ENCODE measurements at places on chromosomes 12 and 14.

- DNase-seq: peak; percentile 85
Measured at GRCh38 chr14:33404054-33404453, 465.4 kb downstream of the NPAS3 start.

GRCh38 chr12:107318556-107318805 lies 225.1 kb upstream of the CRY1 start:
- DNase-seq: no peak

GRCh38 chr12:103997286-103997900 lies 31.7 kb downstream of the TDG start:
- DNase-seq: no peak

DNA sequence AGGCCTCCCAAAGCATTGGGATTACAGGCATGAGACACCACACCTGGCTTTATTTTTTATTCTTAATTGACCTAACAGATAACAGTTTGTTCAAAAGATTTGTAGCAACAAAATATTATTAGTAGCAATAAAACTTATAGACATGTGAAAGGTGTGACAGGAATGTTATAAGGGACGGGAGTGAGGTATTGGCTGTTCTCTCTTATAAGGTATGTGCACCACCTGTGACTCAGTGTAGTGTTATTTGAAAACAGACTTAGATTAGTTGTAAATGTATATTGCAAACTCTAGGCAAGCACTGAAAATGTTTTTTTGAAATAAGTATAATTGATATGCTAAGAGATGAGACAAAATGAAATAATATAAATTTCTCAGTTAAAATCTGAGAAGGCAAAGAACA lies 57.8 kb downstream of the KLRG1 start:
- DNase-seq: no peak

DNA sequence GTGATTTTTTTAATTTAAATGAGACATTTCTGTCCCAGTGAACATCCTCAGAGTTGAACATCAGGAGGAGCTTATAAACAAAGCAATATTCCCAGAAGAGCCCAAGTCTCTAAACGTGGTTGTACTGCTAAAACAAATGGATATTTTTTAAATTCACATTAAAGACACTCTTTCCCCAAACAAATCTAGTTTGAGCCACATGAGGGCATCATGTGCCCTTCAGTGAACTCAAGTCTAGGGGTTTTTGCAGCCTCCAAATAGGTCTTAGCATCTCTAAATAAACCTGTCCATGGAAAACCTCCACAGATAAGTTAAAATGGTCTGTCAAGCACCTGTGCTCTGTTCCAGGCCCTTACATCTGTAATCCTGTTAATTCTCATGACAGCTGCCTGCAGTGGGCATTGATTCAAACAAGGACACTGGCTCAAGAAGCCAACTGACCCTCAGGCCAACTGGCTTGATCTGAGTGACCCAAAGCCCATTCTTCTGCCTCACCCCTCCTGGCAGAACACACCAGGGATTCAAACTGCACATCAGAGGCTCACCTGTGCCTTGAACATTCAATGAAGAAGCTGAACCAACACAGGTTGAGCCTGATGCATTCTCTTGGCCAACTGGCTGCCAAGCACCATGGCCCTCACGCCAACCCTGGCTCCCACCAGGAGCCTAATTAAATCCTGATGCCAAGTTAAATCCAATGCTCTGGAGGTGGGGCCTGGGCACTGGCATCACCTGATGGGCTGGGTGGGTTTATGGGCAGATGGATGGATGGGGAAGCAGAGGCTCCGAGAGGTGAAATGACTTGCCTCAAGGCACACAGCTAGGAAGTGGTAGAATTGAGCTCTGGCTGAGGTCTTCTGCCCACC lies 8.6 kb downstream of the ISCU start:
- DNase-seq: peak; percentile 9

DNA sequence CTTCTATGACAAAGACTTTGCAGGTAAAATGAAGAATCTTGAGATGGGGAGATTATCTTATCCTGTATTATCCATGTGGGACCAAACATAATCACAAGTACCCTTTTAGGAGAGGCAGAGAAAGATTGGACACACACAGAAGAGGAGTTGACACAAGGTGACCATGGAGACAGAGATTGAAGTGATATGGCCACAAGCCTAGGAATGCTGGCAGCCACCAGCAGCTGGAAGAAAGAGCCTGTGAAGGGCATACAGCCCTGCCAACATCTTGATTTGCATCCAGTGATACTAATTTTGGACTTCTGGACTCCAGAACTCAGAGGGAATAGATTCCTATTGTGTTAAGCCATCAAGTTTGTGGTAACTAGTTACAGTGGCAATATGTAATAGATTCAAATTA lies 78.1 kb downstream of the RPS29 start:
- no peak for DNase-seq

- DNase-seq: no peak
Measured at GRCh38 chr12:94178882-94179281, 30.5 kb downstream of the PLXNC1 start.

DNA sequence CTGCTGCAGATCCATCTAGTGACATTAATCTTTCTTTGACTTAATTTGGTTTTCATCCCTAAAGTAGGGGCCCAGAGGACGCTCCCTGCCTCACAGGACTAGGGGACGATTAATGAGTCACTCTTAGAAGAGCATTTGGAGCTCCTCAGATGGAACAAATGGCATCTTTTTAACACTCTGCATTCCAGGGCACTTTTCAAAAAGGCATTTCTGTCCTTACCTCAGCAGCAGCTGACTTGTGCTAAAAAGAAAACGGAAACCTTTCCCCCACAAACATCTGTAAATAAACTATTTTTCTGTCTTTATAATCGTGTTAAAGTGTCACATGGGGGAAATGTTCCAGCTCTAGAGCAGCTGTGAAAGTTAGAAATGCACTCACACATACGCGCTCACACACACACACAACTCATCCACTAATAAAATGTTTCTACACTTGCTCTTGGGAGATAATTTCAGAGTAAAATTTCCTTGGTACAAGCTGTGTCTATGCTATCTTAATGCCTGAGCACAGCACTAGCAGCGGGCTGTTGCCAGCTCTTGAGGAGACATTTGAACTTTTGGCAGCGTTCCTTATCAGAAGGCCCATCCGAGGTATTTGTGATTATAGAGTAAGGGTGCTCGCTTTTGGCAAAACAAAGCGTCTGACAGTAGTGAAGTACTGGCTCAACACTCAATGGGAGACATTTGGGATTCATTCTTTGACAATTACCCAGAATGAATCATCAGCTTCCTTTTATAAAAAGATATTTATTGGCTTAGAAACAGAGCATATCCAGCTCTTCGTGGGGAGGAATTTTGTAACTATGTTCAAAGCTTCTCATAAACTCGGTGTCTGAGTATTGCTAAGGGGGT lies 141.3 kb downstream of the PLXNC1 start:
- peak; percentile 15 for DNase-seq

GRCh38 chr12:41527062-41527461 lies 338.9 kb downstream of the PDZRN4 start:
- no peak for DNase-seq

DNA sequence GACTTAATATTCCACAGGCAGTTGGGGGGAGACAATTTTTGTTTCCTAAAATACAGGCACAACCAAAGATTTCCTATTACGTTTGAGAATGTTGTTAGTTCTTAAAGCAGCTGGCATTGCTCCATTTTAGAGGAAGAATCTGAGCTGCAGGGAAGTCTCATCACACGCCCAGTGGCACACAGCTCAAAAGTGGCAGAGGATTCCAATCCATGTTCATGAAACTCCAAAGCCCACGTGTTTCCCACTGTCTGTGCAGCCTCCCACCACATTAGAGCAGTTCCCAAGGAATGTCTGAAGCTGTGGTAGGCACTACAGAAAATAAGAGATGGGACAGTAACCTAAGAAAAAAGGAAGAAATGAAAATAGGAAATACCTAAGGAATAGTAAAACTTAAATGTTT lies 6.1 kb upstream of the IL26 start:
- DNase-seq: no peak

DNA sequence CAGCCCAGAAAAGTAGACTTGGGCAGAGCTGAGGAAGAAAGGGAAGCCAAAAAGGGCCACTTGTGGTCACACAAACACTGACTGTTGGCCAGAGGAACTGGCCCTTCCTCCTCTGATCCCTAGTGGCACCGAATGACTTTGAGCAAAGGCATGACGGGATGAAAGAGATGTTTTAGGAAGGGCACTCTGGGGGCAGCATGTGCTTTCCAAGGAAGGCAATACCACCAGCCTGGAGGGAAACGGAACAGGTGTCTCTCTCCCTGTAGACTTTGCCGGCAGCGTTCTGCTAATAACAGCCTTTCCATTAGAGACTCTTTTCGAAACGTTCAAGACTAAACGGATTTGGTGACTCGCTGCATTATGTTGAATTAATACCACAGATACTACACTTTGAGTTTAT lies 12.3 kb upstream of the FBXO21 start:
- no peak for DNase-seq

- DNase-seq: peak; percentile 93
Measured at GRCh38 chr14:54676812-54677708, 110.1 kb downstream of the SAMD4A start.

DNA sequence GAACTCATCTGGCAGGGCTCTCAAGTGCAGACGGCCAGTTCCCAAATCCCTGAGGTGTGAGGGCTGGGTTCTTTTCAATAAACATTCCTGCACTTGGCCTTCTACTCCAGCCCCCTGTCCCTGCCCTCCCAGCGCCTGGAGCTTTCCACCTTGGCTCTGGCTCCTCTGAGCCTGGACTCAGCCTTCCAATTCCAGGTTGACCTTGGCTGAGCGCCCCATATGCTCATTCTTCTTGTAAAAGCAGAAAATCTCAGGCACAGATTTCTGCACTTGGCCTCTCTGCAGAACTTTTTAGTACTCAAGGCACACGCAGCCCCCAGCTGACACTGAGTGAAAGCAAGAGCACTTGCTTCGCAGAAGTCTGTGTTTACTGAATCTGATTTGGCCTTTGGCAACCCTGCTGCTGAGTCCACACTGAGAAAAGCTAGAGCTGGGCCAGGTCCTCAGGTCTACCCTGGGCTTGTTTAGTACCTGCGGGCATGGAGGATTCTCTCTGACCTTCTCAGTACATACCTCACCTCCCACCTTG lies 222.7 kb downstream of the MSRB3 start:
- no peak for DNase-seq

DNA sequence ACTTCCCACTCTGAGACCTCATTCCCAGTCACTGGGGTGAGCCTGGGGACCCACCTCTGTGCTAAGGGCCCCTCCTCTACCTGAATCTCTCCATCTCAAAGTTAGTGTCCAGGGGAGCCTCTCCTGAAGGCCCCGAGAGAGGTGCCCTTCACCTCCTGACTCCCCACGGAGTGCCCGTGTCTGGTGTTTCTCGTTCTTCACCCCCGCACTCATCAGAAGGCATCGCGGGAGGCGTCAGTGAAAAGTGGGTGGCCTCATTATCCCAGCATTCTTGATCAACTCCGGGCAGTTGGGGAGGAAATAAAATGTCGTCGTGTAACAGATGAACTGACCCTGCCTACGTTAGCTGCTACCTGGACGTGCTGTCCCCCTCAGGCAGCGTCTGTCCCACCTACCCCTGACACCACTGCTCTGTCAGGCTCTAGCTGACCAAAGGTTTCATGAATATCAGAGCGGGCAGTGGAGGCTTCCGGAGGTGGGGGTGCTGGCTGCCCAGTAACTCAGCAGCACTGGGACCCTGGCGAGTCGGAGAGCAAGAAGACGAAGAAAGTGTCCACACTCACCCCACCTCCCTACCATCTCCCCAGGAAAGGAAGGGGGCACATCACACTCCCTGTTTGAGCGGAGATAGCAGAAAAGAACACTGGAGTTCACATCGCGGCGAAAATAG lies 102.9 kb downstream of the PIWIL1 start:
- DNase-seq: no peak

DNA sequence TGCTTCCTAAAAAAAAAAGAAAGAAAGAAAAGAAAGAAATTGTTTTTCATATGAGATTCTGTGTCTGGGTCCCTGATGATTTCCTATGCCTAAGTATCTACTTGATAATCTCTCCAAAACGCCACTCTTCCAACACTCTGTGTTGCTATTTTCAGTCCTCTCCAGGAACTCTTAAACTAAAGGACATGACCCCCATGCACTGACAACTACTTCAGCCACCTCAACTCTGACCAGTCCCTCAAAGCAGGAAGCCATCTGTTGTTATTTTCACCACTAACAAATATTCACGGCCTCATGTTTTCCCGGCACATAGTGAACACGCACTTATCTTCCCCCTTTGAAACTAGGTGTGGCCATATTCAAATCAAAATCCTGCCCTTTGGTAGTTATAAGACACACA lies 259.3 kb downstream of the PPFIA2 start:
- no peak for DNase-seq

DNA sequence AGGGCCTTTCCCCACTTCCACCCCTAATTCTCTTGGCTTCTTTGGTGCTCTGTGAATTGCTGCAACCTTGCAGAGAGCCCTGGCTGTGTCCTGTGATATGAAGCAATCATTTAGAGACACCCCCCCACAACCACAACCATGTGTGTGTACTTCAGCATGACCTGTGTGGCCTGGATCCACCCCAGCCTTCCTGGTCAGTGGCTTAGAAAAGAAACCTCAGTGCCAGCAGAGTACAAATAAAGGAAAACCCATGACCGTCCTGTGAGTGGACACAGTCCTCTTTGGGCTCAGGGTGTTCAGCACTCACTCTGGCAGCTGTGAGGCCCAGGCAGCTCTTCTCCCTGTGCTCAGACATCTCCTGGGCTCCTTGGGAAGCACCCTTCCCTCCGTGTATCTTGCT lies 206.6 kb upstream of the DIO3 start:
- DNase-seq: no peak

DNA sequence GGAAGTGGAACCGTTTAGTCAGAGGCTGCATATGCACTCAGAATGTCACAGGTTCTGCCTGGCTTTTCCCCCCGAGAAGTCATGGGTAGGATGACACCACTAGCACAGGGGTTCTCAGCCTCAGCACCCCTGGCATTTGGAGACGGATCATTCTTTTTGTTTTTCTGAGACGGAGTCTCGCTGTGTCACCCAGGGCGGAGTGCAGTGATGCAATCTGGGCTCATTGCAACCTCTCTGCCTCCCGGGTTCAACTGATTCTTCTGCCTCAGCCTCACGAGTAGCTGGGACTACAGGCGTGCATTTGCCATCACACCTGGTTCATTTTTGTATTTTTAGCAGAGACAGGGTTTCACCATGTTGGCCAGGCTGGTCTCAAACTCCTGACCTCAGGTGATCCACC lies 28.1 kb downstream of the BCL7A start:
- no peak for DNase-seq

GRCh38 chr14:78319887-78320635 lies 149.9 kb downstream of the NRXN3 start:
- no peak for DNase-seq

GRCh38 chr14:87944987-87945604 lies 47.9 kb downstream of the GALC start:
- DNase-seq: peak; percentile 47

DNA sequence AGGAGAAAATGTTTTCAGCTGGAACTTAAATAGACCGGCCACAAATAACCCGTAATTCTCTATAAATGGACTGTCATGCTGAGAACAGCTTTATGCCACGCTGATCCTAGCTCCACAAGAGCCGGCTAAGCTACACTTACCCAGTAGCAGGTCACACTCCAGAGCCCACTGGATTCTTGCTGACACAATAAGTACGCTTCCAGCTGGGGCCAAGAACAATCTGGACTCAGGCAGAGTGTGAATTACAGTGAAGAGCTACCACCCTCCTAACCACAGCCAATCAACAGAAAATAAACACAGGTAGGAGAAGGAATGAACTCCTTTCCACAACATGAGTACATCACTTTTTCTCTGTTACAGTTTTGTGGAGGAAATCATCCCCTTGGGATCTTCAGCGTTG lies 531.3 kb downstream of the GALC start:
- peak; percentile 54 for DNase-seq

GRCh38 chr14:68523989-68524725 lies 268.7 kb downstream of the ZFP36L1 start:
- peak; percentile 48 for DNase-seq

GRCh38 chr14:79420725-79421124 lies 790.6 kb downstream of the DIO2 start:
- DNase-seq: no peak

Measured in kidney tubule cell (primary cell).